Left colon (tissue), 2 donors: ENCODE measurements at places on chromosomes 6 and 20. TPM values are rescaled to one million over a fixed set of nuclear protein-coding genes. Genes with fewer than 3 reads are reported as not detected.

GRCh38 chr6:47258724-47259347, 50.9 kb downstream of the TNFRSF21 start:
- DNase-seq, result no peak

GRCh38 chr6:10873374-10873773, 8.5 kb downstream of the GCM2 start:
- DNase-seq, result no peak

Gene VGLL2
- not detected for total RNA-seq

- no peak for DNase-seq
Measured at GRCh38 chr6:124956018-124956417, 6.2 kb upstream of the RNF217 start.

DNA sequence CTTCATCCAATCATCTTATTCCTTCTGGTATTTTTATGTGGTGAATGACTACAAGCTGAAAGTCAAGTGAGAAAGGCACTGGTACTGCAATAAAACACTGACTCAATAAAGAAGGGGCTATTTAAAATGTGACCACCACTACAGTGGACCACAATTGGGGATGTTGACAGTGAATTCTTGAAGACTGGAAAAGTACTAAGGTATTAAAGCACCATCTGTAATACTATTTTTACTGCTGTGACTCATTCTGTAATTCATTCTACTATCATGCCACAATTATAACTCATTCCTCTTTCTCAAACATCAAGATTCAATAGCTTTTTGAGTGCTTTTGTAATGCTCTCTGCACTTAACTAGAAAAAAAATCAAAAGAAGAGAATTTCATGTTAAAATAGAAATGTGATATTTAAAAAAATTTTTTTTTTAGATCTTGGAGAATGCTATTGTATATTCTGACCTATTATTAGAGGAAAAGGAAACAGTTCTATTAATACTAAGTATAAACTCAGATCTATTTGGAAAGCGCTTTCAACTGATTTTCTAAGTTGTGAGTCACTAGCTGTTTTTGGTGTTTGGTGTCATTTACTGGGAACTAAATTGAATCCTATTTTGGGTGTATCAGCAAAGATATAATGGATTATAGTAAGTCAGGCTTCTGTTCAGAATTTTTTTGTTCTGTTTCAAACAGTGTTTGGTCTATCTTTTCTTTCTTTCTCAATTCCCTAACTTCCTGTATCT, 104.7 kb upstream of the TMEM170B start:
- no peak for DNase-seq

Gene IL17F
- not detected for total RNA-seq

- no peak for DNase-seq
Measured at GRCh38 chr6:162200041-162200440, 527.5 kb downstream of the PRKN start.

- DNase-seq, result no peak
Measured at GRCh38 chr6:50600280-50600679, 113.0 kb upstream of the TFAP2D start.
